CD4-positive, alpha-beta memory T cell (primary cell): ENCODE measurements at places on chromosomes 3 and 15.

DNA sequence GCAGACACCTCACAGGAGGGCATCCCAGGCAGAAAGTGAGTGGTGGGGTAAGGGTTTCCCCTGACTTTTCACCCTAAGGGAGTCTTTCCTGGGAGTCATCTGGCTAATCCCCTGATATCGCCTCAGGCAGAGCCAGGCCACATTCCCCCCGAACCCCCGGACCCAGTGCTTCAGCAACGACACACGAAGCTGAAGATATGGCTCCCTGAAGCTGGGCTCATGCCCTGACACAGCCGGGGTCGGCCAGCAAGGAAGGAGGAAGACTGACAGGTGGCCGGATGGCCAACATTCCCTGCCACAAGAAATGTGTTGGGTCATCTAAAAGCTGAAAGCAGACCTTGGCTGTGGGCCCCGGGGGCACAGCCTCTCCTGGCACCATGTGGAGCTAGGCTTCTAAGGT lies 14.4 kb downstream of the CHST13 start:
- DNase-seq = no peak

DNA sequence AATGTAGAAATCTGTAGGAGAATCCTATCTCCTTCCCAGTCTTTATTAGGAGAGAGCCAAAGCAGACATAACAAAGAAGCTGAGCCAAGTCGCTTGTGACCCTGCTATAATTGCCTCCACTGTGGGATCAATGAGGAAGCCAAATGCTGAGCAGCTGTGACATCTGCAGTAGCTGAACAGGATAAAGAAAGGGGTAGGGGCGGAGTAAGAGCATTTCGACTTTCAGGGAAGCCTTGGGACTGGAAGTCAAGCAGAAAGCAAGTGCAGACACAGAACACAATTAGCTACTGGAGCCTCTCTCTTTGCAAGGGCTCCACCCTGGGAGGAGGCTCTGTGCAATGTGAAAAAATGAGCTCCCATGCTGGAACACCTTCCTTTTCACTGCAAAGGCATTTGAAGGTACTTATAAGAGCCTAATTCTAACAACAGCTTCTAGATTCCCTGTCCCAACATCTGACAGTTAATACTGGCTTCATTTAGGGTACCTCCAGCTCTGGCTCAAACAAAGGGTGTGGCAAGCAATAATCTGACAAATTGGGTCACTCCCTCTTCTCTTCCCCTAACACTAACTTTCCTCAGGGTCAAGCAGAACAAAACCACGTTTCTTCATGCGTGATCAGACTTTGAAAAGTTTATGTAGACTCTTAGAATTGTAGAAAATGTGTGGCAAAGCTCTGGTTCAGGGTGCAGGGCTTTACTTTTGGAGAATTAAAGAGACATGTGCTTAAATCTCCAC lies 166.4 kb downstream of the CADPS start:
- DNase-seq = no peak

DNA sequence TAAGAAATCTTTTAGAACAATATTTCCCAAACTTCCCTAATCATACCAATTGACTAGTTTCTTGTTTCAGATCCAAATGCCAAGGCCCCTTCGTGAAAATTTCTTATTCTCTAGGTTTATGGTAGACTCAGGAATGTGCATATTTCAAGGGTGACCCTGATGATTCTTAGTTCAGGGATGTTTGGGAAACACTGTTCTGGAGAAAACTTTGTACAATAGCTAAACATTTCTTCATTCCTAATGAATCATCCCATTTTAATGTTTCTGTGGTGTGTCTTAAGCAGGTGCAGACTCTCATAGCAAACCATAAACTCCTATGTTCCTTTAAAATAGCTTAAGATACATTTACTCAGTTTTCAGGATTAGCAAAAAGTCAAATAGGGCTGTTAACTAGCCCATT lies 314.5 kb downstream of the TIGIT start:
- DNase-seq = no peak

GRCh38 chr3:184567946-184568559 lies 6.5 kb downstream of the EPHB3 start:
- no peak for DNase-seq

DNA sequence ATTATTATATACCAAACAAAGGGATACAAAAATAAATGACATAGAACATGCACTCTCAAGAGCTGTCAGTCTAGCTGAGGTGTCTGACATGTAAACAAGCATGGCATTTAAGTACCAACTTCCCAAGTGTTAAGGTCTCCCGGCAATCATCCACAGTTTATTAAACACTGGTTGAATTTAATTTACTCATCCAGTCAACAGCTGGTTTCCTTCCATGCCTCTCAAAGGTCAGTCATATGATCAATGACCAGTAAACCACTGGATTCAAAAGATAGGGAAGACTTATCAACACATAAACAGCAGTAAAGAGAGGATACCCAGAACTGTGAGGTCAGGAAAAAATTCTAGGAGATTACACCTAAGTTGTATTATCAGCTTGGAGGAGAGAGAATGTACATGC lies 80.4 kb downstream of the ADAM10 start:
- DNase-seq = no peak

- DNase-seq = no peak
Measured at GRCh38 chr3:51751287-51751686, 27.8 kb downstream of the IQCF6 start.

GRCh38 chr3:127488141-127488672 lies 102.3 kb downstream of the TPRA1 start:
- no peak for DNase-seq

DNA sequence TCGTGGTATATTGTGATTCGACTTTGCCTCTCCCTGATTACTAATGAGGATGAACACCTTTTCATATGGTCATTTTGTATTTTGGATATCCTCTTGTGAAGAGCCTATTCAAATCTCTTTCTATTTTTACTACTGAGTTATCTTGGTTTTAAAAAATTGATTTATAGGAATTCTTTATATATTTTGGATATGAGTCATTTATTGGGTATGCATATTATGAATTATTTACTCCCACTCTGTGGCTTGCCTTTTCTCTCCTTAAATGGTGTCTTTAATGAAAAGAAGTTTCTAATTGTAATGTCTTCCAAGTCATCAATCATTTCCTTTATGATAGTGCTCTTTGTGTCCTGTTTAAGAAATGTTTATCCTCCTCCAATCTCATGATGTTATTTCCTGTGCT lies 191.5 kb upstream of the DPH6 start:
- DNase-seq = no peak

- no peak for DNase-seq
Measured at GRCh38 chr15:33296050-33296449, 14.7 kb upstream of the RYR3 start.

DNA sequence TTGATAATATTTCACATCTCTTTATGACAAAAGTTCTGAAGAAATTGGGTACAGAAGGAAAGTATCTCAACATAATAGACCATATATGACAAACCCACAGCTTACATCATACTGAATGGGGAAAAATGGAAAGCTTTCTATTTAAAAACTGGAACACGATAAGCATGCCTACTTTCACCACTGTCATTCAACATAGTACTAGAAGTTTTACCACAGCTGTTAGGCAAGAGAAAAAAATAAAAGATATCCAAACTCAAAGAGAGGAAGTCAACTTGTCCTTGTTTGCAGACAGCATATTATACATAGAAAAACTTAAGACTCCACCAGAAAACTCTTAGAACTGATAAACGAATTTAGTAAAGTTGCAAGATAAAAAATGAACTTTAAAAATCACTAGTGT lies 40.3 kb downstream of the COPS2 start:
- DNase-seq = no peak

DNA sequence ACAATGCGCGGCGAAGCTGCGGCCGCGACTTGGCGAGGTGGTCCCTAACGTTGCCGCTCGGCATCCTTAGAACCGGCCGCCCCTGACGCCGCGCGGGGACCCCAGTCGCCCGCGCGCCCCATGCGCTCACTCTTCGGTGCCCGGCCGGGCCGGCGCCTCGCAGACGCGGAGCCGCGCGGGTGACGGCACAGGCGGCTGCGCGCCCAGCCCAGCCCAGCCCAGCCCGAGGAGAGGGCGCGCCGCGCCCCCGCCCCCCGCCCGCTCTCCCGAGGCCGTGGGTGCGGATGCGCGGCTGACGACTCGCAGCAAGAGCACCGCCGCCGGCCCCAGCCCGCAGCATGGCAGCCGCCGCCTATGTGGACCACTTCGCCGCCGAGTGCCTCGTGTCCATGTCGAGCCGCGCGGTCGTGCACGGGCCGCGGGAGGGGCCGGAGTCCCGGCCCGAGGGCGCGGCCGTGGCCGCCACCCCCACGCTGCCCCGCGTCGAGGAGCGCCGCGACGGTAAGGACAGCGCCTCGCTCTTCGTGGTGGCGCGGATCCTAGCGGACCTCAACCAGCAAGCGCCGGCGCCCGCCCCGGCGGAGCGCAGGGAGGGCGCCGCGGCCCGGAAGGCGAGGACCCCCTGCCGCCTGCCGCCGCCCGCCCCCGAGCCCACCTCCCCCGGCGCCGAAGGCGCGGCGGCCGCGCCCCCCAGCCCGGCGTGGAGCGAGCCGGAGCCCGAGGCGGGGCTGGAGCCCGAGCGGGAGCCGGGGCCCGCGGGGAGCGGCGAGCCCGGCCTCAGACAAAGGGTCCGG lies 437 bp downstream of the KLF13 start:
- DNase-seq = no peak

DNA sequence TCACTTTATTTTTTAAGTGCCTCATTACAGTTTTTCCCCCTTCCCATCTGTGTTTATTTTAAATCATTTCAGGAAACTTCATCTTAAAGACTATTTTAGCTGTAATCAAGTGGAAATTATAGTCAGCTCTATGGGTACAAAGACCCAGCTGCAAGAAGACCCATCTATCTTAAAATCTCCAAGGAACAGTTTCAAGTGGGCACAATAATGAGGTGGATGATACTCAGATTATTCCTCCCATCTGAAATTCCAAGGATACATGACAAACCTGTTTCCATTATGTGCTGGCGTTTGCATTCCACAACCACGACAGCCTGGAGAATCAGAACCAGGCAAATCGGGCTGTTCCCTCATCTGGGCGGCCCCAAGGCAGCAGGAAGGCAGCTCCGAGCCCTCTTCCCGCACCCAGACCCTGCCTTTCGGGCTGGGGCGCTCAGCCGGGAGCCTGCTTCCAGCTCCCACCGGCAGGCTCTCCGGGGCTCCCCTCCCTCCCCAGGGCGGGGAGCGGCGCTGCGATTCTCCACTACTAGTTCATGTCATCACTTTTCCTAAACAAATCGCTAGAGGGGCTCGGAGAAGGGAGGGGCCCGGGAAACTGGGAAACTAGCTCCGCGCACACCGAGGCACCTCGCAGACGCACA lies at the start of gene MGLL:
MGLL (minus strand) TSS at position 475 of the 641 bp plus-strand sequence; CDS start at position 278, 197 bp downstream.
- no peak for DNase-seq

DNA sequence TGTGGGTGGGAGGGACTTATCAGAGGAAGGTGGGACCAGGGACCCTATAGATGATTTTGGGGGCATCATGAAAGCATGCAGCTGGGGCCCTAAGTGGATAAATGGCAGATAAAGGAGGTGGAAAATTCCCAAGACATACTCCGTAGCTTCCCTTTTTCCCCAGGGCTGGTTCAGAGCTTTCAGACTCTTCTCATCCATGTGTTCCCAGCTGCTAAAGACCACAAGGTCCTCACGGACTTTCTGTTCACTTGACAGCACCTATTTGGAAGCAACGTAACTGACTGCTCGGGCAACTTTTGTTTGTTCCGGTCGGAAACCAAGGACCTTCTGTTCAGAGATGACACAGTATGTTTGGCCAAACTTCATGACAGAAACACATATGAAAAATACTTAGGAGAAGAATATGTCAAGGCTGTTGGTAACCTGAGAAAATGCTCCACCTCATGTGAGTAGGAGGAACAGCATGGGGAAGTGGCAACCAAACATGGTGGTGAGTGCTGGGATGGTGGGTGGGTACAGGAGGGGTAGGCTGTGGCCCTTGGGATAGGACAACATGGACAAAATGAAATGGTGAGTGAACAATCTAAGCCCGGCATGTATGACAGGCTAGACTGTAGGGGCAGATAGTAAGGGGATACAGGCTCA lies 28.7 kb upstream of the SRPRB start:
- DNase-seq = no peak

- DNase-seq = no peak
Measured at GRCh38 chr15:70521576-70522322, 241.6 kb downstream of the UACA start.

DNA sequence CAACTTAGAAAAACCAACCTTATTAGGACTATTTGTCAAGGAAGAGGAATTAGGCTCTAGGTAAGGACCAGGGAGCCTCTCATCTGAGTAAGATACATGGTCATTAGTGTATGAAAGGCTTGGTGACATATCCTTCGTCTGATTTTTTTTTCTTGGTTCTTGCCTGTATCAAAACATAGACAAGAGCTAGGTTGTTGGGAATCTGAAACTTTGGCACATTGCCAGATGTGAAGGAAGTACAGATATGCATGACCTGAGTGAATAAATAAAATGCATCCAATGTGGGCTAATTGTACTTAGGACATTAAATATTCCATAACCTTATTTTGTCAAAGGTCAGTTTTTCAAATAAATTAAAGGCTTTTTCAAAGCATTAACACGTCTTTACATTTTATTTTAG lies 151.8 kb downstream of the SYNPR start:
- no peak for DNase-seq

DNA sequence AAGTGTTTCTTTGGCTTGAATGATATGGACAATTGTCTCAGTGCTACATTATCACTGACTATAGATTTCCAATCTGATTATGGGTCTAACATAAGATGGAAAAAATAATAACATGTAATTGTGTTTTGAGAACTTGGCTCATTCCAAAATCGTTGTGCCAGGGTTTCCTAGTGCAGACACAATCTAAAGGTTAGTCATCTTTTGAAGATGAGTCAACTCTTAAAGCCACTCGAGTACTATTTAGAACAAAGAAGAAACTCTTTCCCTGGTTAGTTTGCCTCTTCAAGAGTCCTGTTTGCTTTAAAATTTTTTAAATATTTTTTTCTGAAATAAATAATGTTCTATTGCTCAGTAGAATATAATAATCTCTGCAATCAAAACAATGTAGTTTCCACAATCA lies 301.0 kb downstream of the CADM2 start:
- no peak for DNase-seq

DNA sequence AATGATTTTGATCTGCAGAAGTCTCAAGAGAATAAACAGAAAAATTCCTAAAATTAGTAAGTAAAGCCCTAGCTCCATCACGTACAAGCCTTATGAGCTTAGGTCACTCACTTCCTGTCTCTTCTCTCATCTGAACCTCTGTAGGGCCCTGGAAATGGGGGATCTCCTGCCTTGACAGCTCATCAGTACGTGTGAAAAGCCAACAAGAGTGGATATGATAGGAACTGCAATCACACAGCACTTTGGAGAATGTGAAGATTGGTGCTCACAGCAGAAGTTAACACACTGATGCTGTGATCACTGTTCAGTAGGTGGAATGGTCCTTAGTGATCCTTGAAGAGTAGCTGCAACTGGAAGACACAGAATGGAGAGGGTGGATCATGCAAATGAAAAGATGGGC lies 27.8 kb upstream of the ALDH1L1 start:
- DNase-seq = no peak

- DNase-seq = no peak
Measured at GRCh38 chr3:184742676-184743135, 30.8 kb upstream of the MAGEF1 start.

DNA sequence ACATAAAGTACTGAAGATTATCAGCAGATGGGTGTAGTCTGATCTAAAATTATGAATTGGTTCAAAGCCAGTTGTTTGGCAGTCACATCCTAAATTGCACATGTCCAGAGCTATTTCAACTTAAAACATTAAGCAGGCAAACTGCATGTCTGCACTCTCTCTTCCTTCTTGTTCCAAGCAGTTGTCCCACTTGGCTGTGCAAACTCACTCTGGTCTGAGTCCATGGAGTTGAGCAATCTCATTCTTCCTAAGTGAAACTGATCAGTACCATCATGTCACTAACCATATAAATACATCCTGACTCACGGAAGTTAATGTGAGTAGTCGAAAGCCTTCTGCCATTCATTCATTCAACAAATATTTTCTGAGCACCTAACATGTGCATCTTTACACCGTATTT lies 353.0 kb downstream of the ROBO1 start:
- DNase-seq = no peak
